ENCODE measurements at places on chromosomes 2 and 18.

DNA sequence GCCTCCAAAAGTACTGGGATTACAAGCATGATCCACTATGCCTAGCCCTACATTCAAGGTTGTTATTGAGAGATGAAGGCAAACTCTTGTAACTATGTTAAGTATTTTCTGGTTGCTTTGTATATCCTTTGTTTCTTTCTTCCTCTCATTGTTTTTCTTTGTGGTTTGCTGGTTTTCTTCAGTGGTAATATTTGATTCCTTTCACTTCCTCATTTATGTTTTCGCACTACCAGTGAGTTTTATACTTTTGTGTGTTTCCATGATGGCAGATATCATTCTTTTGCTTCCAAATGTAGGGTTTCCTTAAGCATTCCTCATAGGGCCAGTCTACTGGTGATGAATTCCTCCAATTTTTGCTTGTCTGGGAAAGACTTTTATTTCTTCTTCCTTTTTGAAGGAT is 90.2 kb downstream of the NCK2 start:
- no peak for DNase-seq

DNA sequence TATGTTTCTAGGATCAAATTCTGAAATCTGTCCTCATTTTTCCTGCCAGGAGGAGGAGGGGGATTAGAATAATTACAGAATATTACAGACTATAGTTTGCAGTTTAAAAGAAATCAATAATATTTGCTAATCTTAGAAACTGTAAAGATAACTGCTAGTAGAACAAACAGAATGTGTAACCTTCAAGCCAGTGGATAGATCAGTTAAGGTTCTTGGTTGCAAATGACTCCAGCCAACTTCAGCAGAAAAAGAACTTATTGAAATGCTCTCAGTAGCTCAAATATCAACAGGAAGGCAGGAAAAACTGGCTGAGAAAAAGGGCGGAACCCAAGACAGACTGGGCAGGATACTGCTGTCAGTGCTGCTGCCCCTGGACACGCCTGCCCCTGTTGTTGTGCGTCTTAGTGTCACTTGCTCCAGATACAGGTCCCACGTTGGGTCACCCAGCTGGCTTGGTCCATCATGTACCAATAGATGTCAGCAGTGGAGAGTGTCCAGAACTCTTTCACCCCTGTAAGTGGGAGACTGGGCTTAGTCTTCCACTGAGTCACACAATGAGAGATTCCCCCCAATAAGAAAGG is 10.2 kb downstream of the NMUR1 start:
- no peak for DNase-seq

DNA sequence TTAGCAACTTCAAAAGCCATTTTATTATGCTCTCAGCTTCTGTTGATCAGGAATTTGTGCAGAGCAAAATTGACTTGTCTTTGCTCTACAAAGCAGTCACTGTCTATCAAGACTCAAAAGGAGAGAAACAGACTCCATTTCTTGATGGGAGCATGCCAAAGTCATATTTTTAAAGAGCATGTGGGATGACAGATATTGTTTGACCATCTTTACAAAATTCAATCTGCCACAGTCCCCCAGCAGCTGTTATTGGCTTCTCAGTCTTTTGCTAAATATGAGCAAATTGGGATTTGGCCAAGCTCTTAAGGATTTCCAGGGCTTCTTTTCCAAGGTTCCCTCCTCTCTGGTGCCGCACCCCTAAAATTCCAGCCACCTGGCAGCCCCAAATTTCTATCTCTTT is 67.9 kb downstream of the TEX51 start:
- no peak for DNase-seq

DNA sequence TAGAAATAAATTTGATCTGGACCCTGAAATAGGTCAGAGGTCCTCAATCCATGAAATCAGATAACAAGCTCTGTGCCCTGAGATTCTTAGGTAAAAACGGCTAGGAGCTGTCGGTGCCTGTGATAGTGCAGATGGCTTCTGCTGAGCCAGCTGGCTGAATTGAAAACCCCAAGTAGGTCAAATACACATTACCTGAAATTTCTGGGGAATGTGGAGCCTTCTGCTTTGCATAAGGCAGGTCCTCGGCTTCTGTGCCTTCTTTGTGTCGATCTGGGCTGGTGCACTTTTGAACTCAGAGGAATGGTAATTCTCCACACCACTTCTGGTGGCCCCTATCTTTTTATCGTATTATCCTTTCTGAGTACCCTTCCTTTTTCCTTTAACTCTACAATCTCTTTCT is 66.6 kb downstream of the CNTNAP5 start:
- DNase-seq: no peak

- no peak for DNase-seq
Measured at GRCh38 chr2:231573096-231573495, 19.6 kb upstream of the TEX44 start.

DNA sequence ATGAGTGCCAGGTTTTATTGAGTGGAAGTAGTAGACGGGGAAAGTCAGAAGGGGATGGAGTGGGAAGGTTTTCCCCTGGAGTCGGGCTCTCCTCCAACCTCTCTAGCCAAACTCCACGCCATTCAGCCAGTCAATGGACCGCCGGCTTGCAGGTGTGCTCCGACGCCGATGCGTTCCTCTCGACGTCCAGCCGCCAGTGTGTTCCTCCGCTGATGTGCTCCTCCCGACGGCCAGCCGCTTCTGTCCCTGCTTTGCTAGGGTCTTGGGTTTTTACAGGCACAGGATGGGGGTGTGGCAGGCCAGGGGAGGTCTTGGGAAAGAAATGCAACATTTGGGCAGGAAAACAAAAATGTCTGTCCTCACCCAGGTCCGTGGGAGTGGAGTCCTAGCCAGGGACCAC is 94.3 kb upstream of the TEX51 start:
- no peak for DNase-seq
